Psoas muscle (tissue), 8 donors: ENCODE measurements at places on chromosomes 11 and 22. TPM values are rescaled to one million over a fixed set of nuclear protein-coding genes. Genes with fewer than 3 reads are reported as not detected.

CD3D gene
- polyA plus RNA-seq: 0.19 TPM

MN1 gene
- 17.6 TPM for polyA plus RNA-seq

CCDC83 gene
- polyA plus RNA-seq: not detected

DGCR6 gene
- polyA plus RNA-seq: 8.9 TPM

RAB38 gene
- 0.63 TPM for polyA plus RNA-seq

C22orf23 gene
- polyA plus RNA-seq: 0.36 TPM

DCDC1 gene
- polyA plus RNA-seq: not detected

TMEM223 gene
- 37.7 TPM for polyA plus RNA-seq

ARHGAP42 gene
- polyA plus RNA-seq: 7.2 TPM

APOL4 gene
- 2.1 TPM for polyA plus RNA-seq

C11orf16 gene
- polyA plus RNA-seq: not detected

INS gene
- 2.8 TPM for polyA plus RNA-seq

KRTAP5-10 gene
- not detected for polyA plus RNA-seq

FADS3 gene
- polyA plus RNA-seq: 50.9 TPM

EFCAB6 gene
- polyA plus RNA-seq: 0.53 TPM

CCDC73 gene
- polyA plus RNA-seq: not detected

C11orf87 gene
- polyA plus RNA-seq: 0.01 TPM

MFRP gene
- 0.05 TPM for polyA plus RNA-seq

PLXNB2 gene
- 3.9 TPM for polyA plus RNA-seq

HTR3B gene
- polyA plus RNA-seq: not detected

CNTF gene
- polyA plus RNA-seq: 1.9 TPM

KLHDC7B gene
- 0.01 TPM for polyA plus RNA-seq
